ENCODE measurements at places on chromosomes 4 and X. TPM values are rescaled to one million over a fixed set of nuclear protein-coding genes. Genes with fewer than 3 reads are reported as not detected.

GRCh38 chr4:80732010-80732409 is 298.5 kb upstream of the BMP3 start:
- no peak for DNase-seq

DNA sequence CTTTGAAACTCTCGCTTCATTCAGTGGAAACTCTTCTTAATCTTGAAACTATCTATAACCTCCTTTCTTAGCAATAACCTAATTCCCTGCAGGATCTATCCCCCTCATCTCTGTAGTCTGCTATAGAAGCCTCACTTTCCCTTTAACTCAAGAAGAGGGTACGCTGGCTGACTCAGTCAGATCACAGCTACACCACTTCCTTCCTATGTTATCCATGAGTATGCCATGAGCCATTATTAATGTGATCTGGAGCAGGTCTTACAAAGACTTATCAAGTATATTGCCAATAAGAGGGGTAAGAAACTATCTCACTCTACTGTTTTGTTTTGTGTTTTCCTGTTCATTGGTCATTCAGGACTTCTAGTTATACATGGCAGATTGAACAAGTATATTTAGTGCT is 165.3 kb downstream of the PJA1 start:
- DNase-seq, result no peak

Gene FAAH2
- total RNA-seq, result 0.19 TPM

Gene MAGEA12
- total RNA-seq, result not detected

DNA sequence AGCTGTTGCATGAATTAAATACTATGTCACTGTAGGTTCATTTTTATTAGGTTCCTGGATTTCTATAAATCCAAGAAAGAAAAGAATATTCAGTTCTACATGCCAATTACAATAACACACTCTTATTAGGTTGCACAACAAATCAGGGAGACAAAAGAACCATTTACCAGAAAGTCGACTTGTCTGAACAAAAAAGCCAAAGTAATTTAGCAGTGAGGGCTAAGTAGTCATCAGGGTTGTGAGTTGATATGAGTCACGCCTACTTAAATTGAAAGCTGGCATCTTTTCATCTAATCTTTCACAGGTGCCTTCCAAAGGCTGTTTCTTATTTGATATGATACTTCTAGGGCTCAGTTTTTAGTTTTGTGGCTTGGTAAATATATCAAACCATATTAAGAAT is 25.4 kb upstream of the GNRHR start:
- no peak for DNase-seq

DNA sequence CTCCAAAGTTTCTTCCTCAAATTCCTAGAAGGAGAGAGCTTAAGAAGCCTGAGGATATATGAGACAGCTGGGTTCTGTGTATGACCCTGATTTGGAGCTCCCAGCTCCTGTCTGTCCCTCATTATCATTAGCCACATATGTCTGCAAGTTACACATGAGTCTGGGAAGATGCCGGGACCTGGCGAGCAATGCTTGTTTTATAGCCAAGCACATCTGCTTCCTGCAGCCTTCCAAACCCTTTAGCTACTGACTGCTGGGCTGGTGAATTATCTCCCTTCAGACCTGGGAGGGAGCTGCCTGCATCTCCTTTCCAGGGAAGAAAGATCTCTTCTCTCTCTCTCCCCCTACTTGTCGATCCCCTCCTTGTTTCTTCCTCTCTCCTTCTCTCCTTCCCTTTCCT is 556.7 kb upstream of the BOD1L1 start:
- no peak for DNase-seq

Gene UGT8
- total RNA-seq, result 0.32 TPM

Measured in cardiac septum (tissue), 1 donor.